ENCODE measurements at places on chromosomes 6 and 20.

- DNase-seq: peak; percentile 49
Observed at GRCh38 chr6:146785001-146785585, 186.3 kb downstream of the ADGB start.

- no peak for DNase-seq
Observed at GRCh38 chr6:29750709-29751108, 27.5 kb downstream of the HLA-F start.

GRCh38 chr20:61355585-61355984 is 103.5 kb downstream of the CDH4 start:
- DNase-seq: no peak

- DNase-seq: peak; percentile 39
Observed at GRCh38 chr6:7107578-7108195, at the start of gene RREB1. Gene RREB1, plus strand, starts transcription at chr6:7107961. Its CDS starts 73,951 bp downstream, at chr6:7181912.

DNA sequence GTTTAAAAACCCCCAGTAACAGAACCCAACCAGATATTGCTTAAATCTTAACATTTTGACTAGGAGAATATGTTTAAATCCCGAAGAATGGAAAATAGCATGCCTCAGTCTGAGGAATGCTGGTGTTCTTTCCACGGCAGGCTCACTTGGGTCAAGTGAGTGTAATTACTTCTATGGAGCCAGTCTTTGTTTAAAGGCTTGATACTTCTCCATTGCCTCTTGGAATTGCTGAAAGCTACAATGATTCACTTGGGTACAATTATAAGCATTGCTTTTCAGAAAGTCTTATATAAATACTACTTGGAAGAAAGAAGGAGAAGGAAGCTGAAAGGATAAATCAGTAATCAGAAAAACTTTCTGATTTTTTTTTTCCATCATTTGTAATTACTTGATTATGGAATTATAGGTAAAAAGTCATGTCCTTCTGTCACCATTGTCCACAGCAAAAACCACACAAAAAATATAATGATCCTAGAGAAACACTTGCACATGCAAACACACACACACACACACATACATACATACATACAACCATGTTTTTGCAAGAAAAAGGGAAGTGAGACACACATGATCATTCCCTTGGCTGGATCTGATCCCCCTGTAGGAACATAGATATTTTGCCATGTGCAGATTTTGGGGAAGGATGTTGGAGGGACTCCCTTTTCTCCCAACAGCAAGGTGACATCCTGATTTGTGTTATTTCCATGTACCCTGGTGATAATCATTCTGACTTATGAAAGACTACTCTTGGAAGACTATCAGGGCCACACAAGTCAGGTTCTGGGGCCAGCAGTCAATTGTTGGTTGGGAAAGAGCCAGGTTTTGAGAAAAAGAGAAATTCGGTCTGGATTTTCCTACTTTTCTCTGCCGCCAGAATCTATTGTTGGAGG is 396.0 kb upstream of the BTBD3 start:
- DNase-seq: no peak

DNA sequence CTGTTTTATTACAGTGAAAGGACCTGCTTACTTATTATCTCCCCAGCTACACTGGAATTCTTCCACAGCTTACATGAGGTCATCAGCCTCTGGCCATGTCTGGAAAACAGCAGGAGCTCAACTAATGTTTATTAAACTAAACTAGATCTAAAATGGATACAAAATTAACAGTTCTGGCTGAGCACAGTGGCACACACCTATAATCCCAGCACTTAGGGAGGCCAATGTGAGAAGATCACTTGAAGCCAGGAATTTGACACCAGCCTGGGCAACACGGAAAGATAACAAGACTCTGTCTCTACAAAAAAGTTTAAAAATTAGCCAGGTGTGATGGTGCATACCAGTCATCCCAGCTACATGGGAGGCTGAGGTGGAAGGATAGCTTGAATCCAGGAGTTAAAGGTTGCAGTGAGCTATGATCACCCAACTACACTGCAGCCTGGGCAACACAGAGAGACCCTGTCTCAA is 220.8 kb upstream of the MARCKS start:
- no peak for DNase-seq
